Activated CD4-positive, CD25-positive, alpha-beta regulatory T cell treated with anti-CD3 and anti-CD28 coated beads, Interleukin-2, amount 50 U/mL, for 16 hours (primary cell): ENCODE measurements at places on chromosomes 11 and 22.

GRCh38 chr11:95247127-95247684 is 16.2 kb upstream of the SESN3 start:
- no peak for DNase-seq

- DNase-seq = no peak
Observed at GRCh38 chr11:120324932-120325810, at the start of gene TLCD5. TLCD5 (plus strand) TSS chr11:120325299; CDS start chr11:120327442, 2,143 bp downstream.

- no peak for DNase-seq
Observed at GRCh38 chr11:111602865-111603610, 789 bp downstream of the SIK2 start.

DNA sequence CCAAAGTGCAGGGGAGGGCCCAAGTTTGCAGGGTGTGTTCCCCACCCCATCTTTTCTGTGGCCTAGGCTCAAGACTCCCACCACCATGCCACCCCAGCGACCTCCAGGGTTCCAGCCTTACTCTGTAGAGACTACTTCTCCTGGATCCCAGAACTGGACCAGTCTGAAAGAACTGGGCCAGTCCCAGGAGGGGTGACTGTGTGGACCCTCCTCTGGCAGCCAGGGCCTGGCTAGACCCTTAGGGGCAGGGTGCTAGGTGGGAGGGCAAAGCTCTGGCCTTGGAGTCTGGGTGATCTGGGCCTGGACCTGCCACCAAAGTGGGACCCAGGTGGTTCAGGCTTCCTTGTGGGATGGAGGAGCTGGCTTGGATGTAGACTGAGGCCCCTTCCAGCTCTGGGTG is 41.8 kb upstream of the ACCSL start:
- DNase-seq = no peak

DNA sequence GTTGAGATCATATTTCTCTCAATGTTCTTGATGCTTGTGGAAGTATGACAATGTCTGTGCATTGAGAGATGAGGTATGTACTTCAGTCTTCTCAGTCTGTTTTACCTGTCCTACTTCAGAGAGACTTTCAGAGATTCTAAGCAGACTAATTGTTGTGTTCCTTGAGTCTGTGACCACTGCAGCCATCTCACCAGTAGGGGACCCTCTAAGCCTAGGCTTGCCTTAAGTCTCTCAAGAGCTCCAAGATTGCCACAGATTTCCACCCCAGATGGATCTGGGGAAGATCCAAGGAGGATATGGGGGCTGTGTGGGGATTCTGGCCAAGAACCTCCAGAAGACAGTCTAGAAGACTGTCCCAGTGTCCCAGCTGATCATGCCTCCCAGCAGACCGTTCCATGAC is 179.9 kb upstream of the PLET1 start:
- DNase-seq = no peak

DNA sequence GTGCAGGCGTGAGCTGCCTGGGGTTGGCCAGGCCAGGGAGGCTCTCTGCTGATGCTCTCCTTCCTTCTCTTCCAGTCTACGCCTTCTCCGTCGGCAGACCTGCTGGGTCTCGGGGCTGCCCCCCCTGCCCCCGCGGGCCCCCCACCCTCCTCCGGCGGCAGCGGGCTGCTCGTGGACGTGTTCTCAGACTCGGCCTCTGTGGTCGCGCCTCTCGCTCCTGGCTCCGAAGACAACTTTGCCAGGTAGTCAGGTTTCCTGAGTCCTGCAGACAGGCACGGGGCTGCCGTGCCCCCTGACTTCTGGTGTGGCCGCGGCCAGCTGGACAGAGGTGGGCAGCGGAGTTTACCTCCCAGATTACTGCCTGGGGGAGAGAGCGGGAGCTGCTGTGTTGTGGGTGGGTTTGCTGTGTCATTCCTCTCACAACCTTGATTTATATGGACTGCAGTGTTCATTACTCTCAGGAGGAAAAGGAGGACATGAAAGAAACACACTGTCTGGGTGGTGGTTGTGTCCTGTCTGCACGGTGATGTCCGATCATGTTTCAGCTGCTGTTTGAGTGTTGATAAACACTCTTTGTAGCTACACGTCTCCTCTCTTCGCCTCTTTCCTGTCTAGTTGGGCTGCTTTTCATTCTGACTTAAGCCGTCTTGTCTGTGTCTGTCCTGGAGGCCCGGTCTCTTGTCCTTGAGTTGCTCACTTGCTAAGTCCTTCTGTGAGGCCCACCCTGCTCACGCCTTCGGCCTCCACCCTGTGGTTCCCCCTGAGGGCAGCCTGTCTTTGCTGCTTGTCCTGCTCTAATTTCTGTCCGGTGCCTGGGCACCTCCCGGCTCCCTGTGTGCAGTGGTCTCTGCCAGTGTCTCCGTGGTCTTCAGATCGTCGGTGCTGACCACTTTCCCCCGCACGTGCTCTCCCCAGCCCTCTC is 35.9 kb downstream of the MUC6 start:
- DNase-seq = no peak

DNA sequence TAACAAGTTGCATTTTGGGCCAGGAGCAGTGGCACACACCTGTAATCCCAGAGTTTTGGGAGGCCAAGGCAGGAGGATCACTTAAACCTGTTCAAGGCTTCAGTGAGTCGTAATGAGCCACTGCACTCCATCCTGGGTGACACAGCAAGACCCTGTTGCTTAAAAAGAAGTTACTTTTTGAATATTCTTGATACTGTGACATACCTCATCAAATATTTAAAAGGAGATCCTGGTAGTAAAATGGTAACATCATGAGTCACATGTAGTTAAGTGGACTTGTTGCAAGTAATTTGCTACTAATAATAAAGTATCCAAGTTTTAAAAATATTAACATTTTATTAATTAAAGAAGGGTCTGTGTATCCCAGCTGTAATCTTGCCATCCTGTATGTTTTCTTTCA is 18.3 kb downstream of the HMGXB4 start:
- no peak for DNase-seq

DNA sequence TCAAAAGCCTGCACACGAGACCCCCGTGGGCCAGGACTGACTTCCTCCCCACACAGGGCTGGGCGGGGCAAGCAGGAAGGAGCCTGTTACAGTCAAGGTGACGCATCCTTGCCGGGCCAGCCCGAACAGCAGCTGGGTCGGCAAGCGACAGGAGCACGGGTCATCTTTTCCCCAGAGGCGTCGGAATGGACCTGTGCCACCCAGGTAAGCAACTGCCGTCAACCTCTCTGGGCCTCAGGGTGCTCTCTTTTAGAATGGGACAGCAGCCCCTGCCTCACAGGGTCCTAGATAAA is at the start of gene CYTH4:
Gene CYTH4 (plus strand): TSS at position 124 of the 293 bp plus-strand sequence. CDS start 62 bp downstream, at position 186.
- peak; percentile 38 for DNase-seq

DNA sequence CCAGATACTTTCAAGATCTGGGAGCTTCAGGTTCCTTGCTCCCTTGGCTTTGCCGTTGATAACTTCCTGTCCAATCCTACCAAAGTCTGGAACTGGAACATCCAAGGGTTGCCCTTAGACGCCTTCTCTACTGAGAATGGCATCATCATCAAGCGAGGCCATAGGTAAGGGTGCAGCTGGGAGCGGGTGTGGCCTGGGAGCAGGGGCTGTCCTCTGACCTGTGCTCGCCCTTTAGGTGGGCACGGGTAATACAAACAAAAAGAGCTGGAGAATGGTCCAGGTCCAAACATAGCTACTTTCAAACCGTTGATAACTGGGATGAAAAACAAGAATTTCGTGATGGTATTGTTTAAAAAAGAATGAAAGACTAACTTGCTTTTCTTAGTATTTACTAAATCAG is 25.0 kb downstream of the CASP12 start:
- no peak for DNase-seq

GRCh38 chr11:90318651-90319050 is 95.8 kb upstream of the CHORDC1 start:
- no peak for DNase-seq

GRCh38 chr22:35552196-35552842 is 11.7 kb downstream of the RASD2 start:
- DNase-seq = peak; percentile 73

- DNase-seq = no peak
Observed at GRCh38 chr11:26599425-26599824, 27.4 kb upstream of the MUC15 start.

DNA sequence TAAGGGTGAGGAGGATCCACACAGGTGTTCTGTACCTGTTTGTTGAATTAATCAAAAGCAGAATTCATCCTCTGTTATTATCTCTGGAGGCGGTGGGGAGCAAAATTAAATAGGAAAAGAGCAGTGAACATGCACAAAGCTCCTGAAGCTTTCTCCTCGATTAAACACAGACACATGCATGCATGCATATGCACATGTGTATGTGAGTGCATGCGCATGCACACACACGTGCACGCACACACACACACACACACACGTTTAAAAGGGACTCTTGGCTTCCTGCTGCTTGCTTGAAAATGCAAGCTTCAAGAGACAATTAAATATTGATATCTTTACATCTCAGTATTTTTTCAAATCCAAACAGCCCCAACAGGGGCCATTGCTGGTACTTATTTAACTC is 462.1 kb downstream of the BUD13 start:
- DNase-seq = no peak

- DNase-seq = no peak
Observed at GRCh38 chr22:25359601-25360261, 140.3 kb downstream of the CRYBB2 start.

- DNase-seq = no peak
Observed at GRCh38 chr11:64796047-64796756, 6.8 kb downstream of the MAP4K2 start.

DNA sequence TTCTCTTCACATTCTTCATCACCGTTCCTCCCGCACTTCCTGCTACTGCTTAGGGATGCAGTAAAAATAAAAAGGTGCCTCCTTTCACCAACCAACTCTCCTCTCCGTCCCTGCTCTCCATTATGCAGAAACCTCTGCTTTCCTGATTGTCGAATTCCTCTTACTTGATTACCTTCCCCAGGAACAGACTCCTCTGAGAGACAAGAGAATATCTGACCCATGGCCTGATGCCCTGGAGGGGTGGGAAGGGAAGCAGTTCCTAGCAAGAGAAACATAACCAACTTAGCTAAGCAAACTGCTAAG is 80.9 kb downstream of the TRIM29 start:
- no peak for DNase-seq

DNA sequence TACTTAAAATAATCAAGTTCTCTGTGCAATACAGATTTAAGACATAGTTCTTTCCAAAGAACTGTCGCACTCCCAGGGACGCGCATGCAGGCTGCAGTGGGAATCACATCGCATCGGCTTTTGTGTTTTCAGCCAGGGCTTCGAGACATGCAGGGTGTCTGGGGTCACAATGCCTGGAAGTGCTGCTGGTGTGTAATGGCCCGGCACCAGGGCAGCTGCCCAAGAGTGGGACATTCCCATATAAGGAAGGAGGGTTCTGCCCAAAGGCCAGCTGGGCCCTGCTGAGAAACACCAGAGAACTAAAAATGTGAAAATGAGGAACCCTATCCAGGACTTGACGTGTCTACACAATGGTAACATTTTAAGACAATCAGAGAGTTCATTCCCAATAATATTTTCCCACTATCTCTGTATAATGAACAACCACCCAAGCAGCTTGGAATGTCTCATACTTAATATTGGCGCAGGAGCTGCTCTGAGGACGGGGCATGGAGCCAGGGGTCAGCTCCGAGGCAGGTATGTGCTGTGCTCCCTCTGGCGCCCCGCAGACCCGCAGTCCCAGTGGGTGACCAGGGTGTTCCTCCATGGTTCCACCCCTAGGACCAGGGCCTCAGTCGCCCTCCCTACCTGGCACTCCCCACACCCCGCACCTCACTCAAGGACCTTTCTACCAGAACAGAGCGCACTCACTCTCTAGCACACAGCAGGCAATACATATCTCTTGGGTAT is 11.3 kb downstream of the MCAT start:
- no peak for DNase-seq

- no peak for DNase-seq
Observed at GRCh38 chr11:8354622-8355415, 91.1 kb upstream of the LMO1 start.

DNA sequence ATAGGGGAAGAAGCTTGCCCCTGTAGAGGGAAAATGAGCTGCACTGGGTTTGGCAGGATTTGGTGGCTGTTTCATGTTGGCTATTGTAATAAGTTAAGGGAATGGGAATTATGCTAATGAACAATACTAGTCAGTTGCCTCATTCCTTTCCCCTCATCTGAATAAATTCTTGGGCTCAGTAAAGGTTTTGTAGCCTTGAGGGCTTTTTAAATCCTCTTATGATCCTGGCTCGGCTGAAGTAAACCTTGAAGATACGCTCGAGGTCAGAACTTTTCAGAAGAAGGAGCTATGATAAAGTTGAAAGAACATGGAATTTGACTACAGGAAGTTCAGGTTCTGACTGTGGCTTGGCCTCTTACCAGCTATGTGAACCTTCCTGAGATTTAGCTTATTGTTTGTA is 448.7 kb downstream of the RAB38 start:
- DNase-seq = no peak

- DNase-seq = no peak
Observed at GRCh38 chr11:132444911-132445310, 1074.5 kb downstream of the NTM start.

- no peak for DNase-seq
Observed at GRCh38 chr11:108852701-108853100, 187.8 kb downstream of the DDX10 start.

DNA sequence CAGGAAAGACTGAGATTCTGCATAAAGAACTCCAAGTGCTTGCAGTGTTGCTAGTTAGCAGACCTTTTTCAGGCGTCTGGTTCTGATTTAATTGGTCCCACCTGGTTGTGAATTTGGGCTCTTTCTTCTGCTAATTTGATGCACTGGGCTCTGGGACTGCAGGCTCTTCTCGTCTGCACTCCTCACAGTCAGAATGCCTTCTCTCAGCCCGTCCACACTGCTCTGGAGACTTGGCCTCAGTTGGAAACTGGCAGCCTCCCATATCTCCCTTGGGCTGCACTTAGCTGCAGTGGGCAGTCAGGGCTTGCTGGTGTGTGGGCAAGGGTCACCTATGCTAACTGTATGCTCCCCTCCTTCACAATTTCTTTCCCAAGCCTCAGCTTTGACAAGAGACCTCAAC is 1.5 kb downstream of the TRIM6 start:
- no peak for DNase-seq

DNA sequence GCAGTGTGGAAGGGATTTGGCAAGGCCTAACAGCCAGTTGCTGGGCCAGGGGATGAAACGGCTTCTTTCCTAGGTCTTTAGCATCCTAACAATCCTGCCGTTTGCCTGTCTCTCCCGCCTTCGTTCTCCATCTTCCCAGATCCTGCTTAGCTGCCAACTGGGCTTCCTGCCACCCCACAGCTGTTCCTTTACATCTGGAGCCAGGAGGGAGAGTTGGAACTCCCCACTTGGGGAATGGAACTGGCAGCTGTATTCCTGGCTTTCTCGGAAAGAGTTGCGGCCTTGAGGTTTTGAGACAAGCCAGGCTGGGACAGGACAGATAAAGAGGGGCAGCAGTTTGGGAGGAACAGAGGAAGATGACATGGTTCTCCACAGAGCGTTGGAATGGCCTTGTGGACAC is 59.6 kb downstream of the ST3GAL4 start:
- DNase-seq = no peak

GRCh38 chr11:1825039-1825740 is 9.6 kb upstream of the SYT8 start:
- DNase-seq = no peak

DNA sequence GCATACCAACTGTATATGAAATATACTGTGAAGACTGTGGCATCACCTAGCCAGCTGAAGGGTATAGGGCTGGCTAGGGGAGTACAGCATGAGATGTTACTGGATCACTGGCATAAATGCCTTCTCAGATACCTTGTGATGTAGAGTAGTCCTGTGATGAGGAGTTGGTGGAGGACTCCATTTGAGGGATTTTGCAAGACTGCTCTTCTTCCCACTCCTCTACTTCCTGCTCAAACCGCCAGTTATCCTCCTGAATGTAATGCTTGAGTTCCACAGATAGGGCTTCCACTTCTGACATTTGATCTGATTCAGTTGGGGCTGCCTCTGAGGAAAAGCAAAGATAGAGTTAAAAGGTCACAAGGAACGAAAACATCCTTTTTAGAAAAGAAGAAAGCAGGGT is 29.3 kb downstream of the CLDN25 start:
- no peak for DNase-seq
